Small intestine (tissue), 16 donors: ENCODE measurements at places on chromosomes 5 and 9.

DNA sequence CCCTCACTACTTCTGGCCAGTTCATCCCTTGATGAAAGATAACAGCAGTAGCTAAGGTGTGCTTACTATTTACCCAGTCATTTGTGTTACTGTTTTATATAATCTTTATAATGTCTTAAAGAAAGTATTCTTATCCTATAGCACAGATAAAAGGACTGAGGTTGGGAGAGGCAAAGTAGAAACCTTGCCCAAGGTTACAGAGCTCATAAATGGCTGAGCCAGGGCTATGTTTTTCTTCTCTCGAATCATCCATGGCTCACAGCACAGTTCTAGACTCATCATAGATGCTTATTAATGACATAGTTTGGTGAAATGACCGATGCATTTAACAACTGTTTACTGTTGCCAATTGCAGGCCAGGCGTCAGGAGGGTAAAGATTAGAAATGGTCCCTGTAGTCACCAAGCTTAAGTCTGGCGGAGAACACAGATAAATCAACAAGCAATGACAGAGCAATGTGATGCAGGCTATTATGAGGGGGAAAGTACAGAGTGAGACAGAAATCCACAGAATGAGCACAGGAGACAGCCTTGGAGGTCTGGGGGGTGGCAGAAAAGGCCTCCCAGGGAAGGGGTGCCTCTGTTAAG, 65.6 kb upstream of the ZNF622 start:
- DNase-seq, result peak; percentile 73

- DNase-seq, result no peak
These were observed 193.2 kb upstream of the CDH6 start for GRCh38 chr5:31000287-31000686.

- DNase-seq, result peak; percentile 20
These were observed 159.3 kb downstream of the RGS3 start for GRCh38 chr9:113622600-113623400.

- no peak for DNase-seq
These were observed 466.4 kb downstream of the ZNF608 start for GRCh38 chr5:124280079-124280478.

DNA sequence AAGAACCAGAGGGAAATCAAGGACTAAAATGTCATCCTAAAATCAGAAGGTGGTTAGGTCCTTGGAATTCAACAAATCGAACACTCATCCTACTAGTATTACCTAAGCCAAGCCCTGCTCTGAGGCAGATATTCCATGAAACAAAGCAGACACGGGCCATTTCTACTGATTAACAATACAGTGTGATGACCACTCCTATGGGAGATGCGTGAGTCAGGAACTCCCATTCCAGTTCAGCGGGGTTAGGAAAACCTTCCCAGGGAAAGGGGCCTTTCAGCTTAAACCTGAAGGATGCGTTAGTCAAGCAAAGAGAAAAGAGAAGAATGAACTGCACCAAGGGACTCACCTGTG, 117.8 kb upstream of the LHFPL2 start:
- no peak for DNase-seq

DNA sequence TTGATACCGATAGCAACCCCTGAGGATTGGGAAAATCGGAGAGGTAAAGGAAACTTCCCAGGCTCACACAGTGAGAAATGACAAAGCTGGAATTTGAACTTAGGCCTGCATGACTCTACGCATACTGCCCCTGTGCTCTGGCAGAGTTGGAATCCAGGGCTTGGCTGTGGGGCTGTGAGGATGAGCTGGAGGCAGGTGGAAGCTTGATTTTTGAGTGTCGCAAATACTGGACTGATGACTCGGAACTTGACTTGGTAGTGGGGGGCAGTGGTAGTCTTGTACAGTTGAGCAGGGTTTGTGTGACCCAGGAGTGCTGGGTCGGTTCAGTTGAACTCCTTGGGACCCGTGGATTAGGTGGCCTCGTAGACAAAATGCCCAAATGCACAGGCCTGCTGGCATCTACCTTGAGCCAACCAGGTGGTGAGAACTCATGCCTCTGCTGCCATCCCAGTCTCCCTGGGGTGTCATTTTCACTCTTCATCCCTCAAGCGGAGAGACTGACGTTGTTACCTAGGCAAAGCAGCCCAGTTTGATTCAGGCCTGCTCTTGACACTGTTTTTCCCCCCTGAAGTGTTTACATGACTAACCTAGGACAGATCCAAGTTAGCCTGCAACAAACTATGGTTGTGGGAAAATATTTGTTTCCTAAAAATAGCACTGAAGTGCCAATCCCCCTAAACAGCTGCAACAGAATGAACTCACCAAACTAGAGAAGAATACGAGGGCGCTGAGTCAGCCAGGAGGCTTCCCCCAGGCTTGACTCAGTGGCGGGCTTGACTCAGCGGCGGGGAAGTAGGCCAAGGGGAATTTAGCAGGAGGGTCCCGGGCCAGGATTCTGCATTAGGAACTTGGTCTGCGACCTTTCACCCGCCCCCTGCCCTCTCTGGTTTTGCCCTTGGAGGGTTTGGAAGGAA, 45.7 kb upstream of the ORM1 start:
- DNase-seq, result no peak

DNA sequence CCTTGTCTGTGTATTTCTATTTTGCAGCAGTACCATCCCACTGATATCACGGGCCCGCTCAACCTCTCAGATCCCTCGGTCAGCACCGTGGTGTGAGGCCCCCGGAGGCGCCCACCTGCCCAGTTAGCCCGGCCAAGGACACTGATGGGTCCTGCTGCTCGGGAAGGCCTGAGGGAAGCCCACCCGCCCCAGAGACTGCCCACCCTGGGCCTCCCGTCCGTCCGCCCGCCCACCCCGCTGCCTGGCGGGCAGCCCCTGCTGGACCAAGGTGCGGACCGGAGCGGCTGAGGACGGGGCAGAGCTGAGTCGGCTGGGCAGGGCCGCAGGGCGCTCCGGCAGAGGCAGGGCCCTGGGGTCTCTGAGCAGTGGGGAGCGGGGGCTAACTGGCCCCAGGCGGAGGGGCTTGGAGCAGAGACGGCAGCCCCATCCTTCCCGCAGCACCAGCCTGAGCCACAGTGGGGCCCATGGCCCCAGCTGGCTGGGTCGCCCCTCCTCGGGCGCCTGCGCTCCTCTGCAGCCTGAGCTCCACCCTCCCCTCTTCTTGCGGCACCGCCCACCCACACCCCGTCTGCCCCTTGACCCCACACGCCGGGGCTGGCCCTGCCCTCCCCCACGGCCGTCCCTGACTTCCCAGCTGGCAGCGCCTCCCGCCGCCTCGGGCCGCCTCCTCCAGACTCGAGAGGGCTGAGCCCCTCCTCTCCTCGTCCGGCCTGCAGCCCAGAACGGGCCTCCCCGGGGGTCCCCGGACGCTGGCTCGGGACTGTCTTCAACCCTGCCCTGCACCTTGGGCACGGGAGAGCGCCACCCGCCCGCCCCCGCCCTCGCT, 1.9 kb downstream of the LRRC26 start:
- peak; percentile 78 for DNase-seq

DNA sequence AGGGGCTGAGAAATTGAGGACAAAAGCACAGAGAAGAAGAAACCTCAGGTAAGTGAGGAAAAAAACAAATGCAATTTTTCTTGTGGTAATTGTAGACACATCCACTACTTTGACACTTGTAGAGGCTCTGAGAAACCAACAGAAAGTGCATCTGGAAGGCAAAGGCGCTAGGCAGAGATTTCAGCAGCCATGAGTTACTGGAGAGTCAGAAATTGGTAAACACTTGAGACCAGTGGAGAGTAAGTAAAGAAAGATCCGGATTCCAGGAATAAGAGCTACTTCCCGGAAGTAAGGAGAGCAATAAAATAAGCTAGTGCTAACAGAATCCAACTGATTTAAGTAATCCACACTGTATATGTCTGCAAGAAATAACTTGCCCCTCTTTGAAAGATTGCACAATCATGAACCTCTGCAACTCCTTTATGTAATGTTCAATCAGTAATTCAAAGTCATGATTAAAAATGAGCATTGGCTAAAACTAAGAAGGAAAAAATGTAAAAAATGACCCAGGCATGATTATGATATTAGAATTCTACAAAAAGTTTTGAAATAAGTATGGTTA, 382.1 kb downstream of the CDH18 start:
- DNase-seq, result no peak

- no peak for DNase-seq
These were observed 543.9 kb upstream of the SEMA6A start for GRCh38 chr5:117118499-117118898.

- DNase-seq, result no peak
These were observed 104.1 kb upstream of the SPRY4 start for GRCh38 chr5:142428773-142429473.

DNA sequence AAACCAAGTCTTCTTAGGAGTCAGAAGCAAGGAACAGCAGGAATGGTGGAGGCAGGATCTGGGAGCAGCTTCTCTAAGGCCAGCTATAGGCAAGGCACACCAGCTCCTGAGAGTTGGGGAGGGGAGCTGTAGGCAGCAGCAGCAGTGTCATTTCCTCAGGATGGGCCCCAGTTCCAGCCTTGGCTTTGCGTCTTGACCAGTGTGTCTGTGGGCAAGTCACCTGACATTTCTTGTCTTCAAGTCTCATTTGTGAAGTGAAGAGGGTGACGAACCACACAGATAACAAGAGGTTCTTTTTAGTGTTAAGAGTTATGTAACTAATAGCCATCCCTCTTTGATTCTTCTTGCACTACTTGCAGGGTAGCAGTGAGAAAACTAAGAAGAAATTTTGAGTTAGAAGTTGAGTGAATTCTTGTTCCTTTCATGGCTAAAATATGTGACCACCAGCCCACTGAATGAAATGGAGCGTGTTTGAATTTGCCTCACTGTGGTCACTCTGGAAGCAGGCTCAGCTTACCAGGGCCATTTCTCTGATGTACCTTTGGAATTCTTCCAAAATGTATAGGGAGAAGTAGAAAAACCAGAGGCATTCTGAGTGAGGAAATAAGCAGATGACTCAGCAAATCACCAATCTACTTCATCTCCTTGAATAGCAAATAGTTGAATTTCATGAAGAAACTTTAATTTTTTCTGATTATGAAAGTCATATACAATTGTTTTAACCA, 42.4 kb downstream of the RHOBTB3 start:
- no peak for DNase-seq

DNA sequence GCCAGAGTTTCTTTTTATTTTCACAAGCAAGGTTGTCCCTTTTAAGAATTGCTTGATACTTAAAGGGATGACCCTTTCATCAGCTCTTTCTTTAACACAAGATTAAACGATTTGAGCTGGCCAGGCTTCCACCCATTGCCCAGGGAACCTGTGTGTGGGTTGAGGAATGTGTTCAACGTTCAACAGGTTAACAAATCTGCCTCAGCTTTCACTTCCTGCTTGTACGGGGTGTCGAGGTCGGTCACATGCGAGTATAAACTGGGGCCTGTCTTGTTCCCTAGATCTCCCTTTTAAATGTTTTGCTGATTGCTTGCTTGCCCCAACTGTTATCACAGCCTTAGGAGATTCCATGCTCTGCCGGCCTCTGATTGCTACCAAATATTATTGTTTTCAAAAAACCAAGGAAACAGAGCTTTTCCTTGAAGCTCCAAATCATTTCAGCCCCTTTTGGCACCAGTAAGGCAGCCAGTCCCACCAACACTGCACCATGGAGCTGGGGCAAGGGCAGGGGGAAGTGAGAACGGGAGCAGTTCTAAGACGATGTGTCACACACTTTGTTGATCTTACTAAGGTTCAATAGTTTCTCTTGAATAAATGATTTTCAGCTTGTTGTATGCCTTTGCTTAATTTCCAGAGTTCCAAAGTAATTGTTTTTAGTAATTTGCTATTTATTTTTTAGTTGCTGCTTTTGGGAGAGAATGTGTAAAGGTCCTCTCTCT, 10.7 kb upstream of the CLK4 start:
- DNase-seq, result no peak

DNA sequence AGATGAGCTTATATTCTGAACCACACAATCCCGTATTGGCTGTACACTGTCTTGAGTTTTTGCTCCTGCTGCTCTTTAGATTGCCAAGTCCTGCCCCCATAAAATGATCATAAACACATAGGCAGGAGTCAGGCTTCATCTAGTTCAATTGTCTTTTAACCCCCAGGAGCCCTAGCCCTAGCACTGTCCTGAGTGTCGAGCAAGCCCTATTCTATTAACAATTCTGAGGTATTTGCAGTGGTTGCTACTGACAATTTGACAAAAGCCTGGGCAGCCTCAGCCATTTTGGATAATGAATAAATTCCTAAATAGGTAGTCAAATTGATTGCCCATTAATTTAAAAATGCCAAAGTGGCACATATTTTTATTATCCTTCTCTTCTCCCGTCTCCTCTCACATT, 257.2 kb downstream of the YTHDC2 start:
- no peak for DNase-seq

GRCh38 chr9:16871336-16872151, 1.1 kb upstream of the BNC2 start:
- DNase-seq, result no peak

- DNase-seq, result peak; percentile 1
These were observed 57.8 kb upstream of the SPINK5 start for GRCh38 chr5:148005788-148006520.

DNA sequence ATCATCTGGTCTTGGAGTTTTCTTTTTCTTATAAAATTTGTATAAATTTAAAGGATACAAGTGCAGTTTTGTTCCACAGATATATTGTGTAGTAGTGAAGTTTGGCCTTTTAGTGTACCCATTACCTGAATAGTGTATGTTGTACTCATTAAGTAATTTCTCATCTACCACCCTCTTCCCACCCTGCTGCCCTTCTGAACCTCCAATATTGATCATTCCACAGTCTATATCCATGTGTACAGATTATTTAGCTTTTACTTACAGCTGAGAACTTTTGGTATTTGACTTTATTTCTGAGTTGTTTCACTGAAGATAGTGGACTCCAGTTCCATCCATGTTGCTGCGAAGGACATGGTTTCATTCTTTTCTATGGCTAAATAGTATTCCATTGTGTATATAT, 63.1 kb upstream of the NR3C1 start:
- DNase-seq, result no peak

- DNase-seq, result no peak
These were observed 88.2 kb downstream of the GAS1 start for GRCh38 chr9:86859056-86859455.

- DNase-seq, result no peak
These were observed 1063.9 kb downstream of the CDH9 start for GRCh38 chr5:25974451-25974850.

DNA sequence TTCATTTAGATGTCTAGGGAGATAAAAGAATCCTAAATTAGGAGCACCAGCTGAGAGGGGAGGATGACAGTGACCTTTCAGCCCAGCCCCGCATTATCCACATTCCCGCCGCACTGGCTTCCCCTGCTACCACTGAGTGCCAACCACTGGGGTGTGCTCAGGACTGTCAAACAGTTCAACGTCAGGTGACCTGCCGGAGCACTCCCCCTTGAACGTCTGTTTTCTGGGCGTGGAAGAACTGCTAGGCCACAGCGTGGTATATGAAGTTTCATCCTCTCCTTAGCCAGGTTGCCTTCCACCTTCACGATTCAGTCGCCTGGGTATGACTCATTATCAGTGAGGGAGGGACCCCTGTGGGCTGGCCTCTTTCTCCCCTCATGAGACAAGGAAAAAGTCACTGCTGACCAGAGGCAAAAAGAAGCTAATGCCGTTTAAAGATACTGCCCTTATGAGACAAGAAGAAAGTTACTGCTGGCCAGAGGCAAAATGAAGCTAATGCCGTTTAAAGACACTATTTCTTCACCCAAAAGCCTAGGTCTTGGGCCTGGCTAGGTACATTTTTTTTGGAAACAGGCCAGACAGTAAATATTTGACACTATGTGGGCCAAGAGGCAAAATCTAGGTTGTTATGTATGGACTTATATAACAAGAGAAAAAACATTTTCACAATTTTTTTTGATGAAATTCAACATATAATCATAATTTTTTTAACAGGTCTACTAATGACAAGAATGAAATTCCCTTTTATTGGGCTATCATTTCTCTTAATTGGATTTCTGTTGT, 4.6 kb downstream of the NMRK1 start:
- DNase-seq, result peak; percentile 77

GRCh38 chr9:19641046-19641445, 147.8 kb downstream of the SLC24A2 start:
- no peak for DNase-seq
